ENCODE measurements at places on chromosomes 16 and 17. TPM values are rescaled to one million over a fixed set of nuclear protein-coding genes. Genes with fewer than 3 reads are reported as not detected.

C16orf74 gene
- total RNA-seq: 1.8 TPM

SLC5A11 gene
- total RNA-seq: not detected

EPOP gene
- 1.5 TPM for total RNA-seq

ARL4D gene
- 94.0 TPM for total RNA-seq

TBC1D3K gene
- total RNA-seq: not detected

GPRC5C gene
- total RNA-seq: 62.9 TPM

CDR2L gene
- 11.5 TPM for total RNA-seq

WFDC1 gene
- total RNA-seq: 31.6 TPM

CHST4 gene
- not detected for total RNA-seq

SAMD14 gene
- 2.5 TPM for total RNA-seq

CNTNAP4 gene
- 0.76 TPM for total RNA-seq

SLC35B1 gene
- 36.9 TPM for total RNA-seq

CIITA gene
- total RNA-seq: 51.9 TPM

ACLY gene
- total RNA-seq: 139 TPM

- no peak for DNase-seq
These were observed 458 bp downstream of the GFOD2 start for GRCh38 chr16:67718668-67719047.

GRCh38 chr17:27888945-27889344, 4.2 kb downstream of the LYRM9 start:
- no peak for DNase-seq

GRCh38 chr17:43220511-43221125, 7.8 kb downstream of the CCDC200 start:
- no peak for DNase-seq

DNA sequence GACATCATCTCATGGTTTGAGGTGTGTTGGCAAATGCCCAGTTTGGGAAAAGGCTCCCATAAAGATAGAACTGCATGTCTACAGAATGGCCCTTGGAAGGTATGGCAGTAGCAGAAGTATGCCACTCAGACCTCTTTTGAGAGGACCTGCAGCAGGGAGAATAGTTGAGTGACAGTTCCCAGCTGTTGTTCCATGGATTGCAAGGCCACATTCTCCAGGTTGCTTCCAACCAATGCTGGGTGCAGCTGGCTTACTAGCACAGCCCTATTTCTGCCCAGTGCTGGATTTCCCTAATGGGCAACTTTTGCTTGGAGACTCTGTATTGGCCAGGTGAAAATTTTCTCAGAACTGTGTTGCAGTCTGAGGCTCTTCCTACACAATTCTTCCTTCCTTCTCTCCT, 266.2 kb downstream of the UTP18 start:
- no peak for DNase-seq

DNA sequence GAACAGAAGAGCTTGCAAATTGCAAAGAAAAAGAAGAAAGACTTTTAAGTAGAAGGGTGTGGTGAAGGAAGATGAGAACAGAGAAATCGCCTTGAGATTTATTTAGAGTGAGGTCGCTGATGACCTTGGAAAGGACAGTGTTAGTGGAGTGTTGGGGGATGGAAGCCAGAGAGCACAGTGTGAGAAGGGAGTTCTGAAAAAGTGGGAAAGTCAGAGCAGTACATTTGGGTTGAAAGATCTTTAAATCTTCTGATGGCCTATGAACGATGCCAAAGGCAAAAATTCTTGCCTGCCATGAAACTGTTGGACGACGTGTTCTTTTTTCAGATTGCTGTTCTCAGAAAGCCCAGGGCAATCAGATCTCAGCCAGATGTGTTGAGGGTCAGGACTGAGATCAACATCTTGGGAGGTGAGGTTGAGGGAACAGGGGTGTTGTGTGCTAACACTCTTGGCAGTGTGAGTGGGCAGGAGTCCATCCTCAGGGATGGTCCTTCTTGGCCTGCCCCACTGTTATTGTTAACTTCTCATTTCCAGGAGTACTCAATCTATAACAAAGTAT, 330.1 kb downstream of the MAP2K6 start:
- DNase-seq: peak; percentile 64

DNA sequence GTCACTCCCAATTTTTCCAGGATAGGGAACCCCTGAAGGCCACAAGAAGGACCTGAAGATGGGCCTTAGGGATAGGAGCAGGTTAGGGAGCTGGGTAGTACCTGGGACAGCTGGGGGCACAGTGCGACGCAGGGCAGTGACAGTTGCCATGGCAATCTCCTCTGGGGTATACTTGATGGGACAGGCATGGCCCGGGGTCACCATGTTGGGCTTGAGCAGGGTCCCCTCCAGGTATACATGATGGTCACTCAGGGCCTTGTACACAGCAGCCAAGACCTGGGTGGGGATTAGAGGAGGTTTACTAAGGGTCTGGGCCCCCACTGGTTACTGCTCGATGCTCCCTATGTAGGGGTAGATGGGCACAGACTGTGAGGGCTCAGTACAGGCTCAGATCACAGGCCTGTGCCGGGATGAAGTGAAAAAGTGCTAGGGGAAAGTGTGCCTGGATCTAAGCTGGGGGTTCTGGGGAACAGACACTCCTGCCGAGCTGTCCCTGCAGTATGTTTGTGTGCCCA, 2.7 kb downstream of the ALDOC start:
- DNase-seq: no peak

- no peak for DNase-seq
These were observed 9.1 kb downstream of the KCNH4 start for GRCh38 chr17:42171831-42172230.

DNA sequence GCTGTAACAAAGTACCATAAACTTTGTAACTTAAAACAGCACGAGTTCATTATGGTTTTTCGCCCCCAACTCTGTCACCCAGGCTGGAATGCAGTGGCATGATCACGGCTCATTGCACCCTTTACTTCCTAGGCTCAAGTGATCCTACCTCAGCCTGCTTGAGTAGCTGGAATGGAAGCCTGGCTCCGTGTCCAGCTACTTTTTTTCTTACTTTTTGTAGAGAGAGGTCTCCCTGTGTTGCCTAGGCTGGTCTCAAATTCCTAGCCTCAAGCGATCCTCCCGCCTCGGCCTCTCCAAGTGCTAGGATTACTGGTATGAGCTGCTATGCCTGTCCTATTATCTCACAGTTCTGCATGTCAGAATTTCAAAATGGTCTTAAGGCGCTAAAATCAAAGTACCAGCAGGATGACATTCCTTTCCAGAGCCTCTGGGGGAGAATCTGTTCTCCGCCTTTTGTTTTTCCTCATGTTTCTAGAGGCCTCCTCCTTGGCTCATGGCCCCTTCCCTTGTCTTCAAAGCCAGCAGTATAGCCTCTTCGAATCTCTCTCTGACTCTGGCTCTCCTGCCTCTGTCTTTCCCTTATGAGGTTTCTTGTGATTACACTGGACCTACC, 10.1 kb upstream of the PRM1 start:
- DNase-seq: no peak

DNA sequence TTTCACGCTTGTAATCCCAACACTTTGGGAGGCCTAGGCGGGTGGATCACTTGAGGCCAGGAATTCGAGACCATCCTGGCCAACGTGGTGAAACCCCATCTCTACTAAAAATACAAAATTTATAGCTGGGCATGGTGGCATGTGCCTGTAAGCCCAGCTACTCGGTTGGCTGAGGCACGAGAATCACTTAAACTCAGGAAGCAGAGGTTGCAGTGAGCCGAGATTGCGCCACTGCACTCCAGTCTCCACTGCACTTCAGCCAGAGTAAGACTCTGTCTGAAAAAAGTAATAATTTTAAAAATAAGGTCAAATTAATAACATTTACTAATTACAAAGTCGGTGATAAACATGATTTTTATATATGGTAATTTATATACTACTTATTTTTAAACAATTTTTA, 155.9 kb downstream of the AXIN2 start:
- DNase-seq: no peak

DNA sequence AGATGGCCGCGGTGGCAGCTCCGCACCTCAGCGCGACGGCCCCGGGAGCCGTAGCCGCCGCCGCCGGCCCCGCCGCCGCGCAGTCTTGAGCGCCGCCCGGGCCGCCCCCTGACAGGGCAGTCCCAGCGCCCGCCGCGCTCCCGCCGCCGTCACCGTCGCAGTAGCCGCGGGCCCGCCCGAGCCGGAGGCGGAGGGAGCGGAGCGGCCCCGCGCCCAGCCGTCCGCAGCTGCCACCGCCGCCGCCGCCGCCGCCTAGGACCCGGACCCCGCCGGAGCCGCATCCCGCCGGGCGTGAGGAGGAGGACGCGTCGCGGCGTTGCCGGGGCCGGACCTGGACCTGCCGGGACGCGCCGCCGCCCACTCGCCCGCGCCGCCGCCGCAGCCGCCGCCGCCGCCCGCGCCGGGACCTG, 218 bp downstream of the TNRC6C start:
- no peak for DNase-seq

- DNase-seq: no peak
These were observed 39.4 kb upstream of the ACSF3 start for GRCh38 chr16:89054261-89054661.

- DNase-seq: peak; percentile 12
These were observed 104.5 kb downstream of the SNX29 start for GRCh38 chr16:12081048-12081404.

- no peak for DNase-seq
These were observed 73.6 kb downstream of the PPM1E start for GRCh38 chr17:58829172-58829637.

DNA sequence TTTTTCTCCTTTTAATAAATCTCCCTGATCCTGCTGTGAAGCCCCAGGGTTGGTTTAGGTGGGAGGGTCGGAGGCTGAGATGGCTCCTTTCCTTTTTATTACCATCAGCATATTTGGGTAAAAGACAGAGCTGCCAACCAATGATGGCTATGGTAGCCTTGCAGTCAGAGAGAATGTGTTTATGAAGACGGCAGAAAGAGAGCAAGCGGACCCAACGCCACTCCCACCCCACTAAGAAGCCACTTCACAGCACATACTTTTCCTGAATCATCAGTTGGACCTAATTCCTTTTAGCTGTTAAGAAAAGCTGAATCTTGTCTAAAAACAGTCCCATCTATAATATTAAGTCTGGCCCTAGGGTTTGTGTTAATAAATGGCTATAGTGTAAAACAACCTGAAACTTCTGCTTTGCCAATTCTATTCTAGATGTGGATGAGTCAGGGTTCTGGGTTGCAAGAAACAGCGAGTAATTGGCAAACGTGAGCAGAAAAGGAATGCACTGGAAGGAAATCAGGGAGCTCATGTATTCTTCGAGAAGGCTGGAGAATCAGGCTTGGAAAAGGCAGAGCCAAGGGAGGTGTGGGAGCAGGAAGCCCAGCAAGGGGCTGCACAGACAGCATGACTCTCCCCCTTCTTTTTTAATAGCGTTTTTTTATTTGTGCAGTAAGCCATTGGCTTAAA, 34.0 kb upstream of the PRKCA start:
- DNase-seq: no peak

DNA sequence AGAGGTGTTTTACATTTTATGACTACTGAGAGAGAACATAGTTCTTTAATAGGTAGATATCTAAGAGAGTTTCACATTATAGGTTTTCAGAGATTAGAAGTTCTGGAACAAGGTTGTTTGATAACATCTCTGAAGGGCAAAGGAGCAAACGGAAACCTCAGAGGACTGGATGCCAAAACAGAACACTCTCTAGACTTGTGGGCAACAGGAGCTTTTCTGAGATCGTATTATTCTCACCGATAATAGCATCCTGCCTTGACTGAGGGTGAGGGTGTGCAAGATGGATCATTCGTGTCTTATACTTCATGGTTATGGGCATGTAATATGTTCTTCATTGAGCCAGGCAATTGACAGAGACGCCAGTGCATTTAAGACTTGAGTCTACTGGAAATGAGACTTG, 234.8 kb downstream of the IRX3 start:
- DNase-seq: no peak

DNA sequence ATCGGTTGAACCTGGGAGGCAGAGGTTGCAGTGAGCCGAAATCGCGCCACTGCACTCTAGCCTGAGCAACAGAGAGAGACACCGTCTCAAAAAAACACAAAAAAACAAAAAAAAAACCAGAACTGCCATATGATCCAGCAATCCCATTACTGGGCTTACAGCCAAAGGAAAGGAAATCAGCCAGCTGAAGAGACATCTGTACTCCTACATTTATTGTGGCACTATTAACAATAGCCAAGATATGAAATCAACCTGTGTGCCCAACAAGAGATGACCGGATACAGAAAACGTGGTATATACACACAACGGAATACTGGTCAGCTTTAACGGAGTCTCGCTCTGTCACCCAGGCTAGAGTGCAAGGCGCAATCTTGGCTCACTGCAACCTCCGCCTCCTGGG, 14.6 kb downstream of the FANCA start:
- no peak for DNase-seq

DNA sequence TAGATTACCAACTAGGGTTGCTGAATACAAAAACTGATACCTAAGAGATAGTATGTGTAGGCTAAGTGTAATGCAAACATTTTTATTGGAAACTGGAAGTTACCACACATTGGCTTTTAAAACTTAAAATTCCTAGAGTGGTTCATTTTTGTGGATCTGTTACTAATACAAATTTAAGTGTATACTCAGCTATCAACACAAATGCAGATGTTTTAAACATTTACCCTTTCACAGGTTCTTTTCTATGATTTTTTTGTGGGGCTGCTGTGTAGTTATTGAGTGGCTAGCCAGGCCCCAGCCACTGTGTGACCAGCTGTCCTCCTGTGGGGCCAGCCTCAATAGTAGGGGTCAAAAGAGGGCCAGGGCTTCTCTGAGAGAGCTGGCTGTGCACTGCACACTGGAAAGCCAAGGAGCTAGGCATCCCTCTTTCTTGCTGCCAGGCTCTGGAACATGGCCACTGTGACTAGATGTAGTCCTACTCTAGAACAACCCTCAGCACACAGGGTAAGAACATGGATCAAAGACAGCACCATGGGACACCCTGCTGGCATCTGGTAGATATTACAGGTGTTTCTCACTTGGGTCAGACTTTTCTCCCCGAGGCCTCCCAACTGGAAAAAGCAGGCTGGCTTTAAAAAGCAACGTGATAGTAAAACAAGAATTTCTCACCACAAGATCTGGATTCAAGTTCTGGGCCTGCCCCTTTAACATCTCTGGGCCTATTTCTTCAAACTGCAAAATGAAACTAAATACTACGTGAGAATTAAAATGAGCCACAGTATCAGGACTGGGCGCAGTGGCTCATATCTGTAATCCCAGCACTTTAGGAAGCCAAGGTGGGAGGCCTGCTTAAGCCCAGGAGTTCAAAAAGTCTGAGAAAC, 7.3 kb upstream of the VEZF1 start:
- DNase-seq: peak; percentile 61

DNA sequence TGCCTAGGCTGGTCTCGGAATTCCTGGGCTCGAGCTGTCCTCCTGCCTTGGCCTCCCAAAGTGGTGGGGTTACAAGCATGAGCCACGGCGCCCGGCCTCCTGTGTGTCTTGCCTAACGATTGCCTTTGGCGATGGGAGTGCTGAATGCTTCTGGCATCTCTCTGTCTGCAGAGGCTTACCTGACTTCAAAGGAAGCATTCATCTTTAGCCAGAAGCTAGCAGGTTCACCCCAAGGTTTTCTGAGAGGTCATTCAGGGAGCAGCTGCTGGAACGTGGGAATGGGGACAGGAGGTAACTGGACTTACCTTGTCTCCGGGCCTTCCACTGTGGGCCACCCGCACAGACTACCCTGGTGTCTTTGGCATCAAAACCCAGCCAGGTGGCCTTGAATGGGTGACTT, 54.7 kb downstream of the PLCG2 start:
- no peak for DNase-seq

- DNase-seq: no peak
These were observed 19.7 kb downstream of the RBL2 start for GRCh38 chr16:53453928-53454327.

- DNase-seq: peak; percentile 25
These were observed 16.6 kb upstream of the TNS4 start for GRCh38 chr17:40517981-40518380.
